ENCODE measurements at places on chromosomes 7 and 10.

DNA sequence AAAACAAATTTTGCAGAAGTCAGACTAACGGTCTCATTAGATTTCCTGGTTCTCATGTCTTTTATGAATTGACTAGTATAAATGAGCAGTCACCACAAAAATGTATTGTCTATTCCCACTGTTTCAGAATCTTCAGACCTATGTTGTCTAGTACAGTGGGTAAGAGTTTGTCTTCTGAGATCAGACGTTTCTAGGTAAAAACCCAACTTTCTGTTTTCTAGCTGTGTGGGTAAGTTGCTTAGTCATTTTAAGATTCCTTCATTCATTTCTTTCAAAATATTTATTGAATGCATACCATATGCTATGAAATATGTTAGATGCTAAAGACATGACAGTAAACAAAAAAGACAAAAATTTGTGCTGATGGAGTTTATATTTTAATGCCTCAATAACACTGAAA lies 156.3 kb downstream of the POLR1F start:
- no peak for DNase-seq

- DNase-seq: no peak
Measured at GRCh38 chr10:68284062-68285001, 47.5 kb upstream of the HNRNPH3 start.

DNA sequence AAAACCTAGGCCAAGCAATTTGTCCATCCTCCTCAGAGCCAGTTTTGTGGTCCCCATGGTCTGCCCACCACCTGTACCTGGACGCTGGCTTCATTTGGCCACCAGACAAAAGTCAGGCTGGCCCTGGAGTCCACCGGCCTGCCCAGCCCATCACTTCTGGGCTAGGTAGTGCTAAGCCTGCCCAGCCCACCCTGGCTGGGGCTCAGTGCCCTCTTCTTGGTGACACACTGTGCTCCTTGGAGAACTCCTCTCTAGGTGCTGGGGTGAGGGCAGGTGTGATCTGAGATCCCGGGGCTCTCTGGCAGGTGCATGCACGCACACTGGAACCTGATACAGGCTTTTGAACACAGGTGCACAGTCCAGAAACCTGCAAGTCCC lies 1.1 kb downstream of the AIFM2 start:
- no peak for DNase-seq

DNA sequence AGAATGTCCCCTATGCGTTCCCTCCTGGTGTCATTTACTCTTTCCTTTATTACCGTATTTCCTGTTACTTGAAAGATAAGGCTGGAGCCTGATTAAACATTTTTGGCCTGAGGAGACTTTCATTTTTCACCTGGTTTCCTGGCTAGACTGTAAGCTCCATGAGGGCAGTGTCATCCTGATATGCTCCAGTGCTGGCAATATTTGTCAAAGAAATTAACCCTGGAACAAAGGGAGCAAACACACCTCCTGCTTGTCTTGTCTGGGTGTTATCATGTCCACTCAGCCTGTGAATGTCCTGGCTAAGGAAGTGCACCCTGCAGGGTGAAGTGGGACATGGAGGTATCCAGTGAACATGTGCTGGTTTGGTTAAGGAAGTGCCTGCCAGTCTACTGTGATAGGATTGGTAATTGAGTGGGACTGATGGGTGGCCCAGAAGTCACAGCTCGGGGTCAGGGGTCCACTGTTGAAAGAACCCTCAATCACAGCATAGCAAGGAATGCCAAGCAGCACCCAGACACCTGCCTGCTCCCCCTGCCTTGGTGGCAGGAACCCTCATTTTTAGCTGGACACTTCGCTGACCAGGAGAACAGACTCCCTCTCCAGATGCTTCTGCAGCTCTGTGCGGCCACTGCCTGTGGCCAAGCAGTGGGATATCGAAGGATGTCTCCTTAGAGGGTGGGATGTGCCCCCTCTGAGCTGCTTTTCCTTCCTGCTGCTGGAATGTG lies 20.9 kb upstream of the PPIA start:
- DNase-seq: no peak

GRCh38 chr7:50037086-50037485 lies 56.0 kb downstream of the ZPBP start:
- DNase-seq: peak; percentile 83
